Hippocampal formation (tissue), 2 donors: ENCODE measurements at places on chromosomes 6 and 20.

GRCh38 chr20:58685988-58686387 lies 6.6 kb upstream of the NPEPL1 start:
- no peak for DNase-seq

DNA sequence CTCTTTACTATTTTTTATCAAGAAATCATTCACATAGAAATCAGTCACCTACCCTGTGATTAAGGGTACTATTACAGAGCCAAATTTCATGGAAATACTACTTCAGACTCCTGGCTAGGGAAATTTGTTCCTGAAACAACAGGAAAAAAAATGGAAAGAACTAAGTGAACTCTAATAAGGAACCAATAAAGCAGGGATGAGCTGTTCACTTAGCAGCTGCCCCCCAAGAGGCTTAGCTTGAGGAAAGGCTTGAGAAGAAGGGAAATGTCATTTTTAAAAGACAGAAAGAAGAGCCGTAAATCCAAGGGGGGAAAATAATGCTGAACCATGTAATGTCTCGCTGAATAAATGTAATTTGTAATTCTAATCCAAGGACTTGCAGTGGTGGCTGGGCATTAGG lies 88.8 kb downstream of the COL21A1 start:
- no peak for DNase-seq

GRCh38 chr6:97069363-97069762 lies 144.8 kb downstream of the KLHL32 start:
- no peak for DNase-seq

GRCh38 chr6:132933090-132933489 lies 118.7 kb downstream of the RPS12 start:
- peak; percentile 5 for DNase-seq

- DNase-seq, result no peak
Observed at GRCh38 chr6:1498491-1499113, 109.2 kb downstream of the FOXF2 start.

DNA sequence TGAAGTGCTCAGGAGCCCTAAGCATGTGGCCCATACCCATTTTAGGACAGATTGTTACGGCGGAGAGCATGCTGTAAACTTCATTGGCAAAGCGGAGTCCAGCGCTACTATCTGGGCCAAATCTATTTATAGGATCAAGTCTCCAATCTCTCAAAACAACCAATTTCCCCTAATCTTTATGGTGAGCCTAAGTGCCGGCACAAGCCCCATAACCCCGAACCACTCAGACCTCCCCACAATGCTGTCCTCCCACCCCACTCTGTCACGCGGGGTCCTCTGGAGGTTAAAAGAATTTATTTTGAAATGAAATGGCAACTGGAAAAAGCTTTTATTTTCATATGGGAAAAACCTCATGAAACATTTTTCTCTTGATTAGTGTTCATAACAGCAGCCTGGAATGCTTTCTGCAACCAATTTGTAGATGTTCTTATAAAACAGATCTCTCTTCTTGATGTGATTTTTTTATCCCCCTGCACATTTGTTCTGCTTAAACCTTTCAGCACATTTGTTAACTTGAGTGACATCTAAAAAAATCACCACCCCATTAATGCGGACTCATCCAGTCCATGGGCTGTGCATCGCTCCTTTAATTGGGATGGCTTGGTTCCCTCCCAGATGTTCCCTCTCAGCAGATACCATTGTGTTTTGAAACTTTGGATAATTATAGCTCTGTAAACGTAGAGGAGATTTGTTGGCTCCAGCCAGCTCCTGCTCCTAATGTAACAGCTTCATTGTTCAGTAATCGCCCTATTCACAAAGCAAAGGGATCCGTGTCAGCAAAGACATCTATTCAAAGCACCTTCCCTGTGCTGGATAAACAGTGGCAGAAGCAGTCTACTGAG lies 323.6 kb downstream of the CD83 start:
- no peak for DNase-seq

DNA sequence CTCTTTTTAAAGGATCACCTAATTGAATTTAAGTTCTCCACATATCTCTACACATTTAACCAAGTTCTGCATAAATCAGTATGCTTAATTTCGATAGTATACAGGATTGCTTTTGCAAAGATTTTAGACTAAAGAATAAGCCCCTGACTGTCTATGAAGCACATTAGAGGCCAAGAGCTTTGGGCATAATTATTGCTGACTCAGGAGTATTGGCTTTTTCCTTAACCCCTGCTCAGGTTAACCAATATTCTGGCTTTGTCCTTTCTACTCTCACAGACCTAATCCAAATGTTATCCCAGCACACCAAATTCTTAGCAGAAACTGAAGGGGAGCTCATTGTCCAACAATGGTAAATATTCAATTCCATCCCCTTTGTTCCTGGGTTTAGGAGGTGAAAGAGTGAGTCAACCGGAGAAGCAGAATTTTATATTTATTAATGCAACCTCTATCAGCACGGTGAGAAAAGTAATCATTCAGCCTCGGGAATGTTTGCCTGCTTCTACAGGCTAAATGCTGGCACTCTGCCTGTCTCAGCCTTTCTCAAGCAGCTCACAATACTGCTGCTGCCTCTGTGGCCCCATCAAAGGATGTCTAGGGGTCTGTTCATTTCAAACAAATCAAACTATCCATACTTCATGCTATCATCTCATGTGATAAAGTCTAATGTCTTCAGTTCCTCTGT lies 125.0 kb downstream of the SIM1 start:
- no peak for DNase-seq

DNA sequence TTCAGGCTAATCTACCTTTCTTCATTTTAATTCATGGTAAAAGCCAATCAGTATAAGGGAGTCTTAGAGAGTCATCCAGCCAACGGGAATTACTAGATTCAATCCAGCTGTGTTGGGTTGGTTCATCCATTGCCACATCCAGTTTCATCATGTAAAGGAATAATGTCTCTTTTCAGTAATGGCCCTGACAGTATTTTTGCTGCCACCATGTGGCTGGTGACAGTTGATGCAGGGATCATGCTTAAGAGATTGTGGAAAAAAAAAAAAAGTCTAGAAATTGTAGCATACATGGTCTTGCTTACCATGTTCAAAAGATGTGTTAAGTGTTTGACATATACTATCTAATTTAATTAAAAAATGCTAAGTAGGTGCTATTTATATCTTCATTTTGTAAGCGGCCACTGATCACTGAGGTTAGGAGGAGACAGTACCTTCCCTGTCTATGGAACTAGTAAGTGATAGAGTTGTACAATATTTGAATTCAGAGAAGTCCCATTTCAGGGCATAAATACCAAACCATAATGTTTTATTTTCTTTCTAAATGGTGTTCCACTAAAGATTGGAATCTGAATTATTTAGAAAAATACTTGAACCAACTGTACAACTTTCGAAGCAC lies 135.9 kb downstream of the KHDRBS2 start:
- peak; percentile 2 for DNase-seq

GRCh38 chr20:17896193-17896723 lies 72.3 kb downstream of the SNX5 start:
- no peak for DNase-seq

- DNase-seq, result no peak
Observed at GRCh38 chr6:45803071-45803470, 212.6 kb downstream of the CLIC5 start.

DNA sequence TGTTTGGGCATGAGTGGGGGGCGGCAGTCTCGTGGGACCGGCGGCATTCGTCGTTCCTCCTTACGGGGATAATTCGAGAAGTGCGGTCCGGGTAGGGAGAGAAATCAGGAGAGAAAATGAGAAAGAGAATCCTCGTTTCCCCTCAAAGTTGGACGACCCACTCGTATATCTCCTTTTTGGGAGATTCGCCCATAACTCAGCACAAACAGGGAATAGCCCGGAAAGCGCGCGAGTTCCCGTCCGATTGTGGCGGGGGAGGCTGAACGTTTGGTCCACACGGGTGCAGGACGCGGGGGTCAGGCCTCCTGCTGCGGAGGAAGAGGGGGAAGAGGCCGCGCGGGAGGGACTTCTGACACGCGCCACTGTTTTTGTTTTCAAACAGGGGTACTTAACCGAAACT lies 42.4 kb downstream of the POPDC3 start:
- DNase-seq, result no peak

- no peak for DNase-seq
Observed at GRCh38 chr6:63910863-63911551, 275.4 kb downstream of the PHF3 start.

- DNase-seq, result no peak
Observed at GRCh38 chr20:35508493-35509218, 20.8 kb downstream of the C20orf173 start.

- DNase-seq, result no peak
Observed at GRCh38 chr6:27312146-27312949, at the start of gene POM121L2. Gene POM121L2, minus strand, starts transcription at chr6:27312273. Its CDS starts 103 bp downstream, at chr6:27312170.

DNA sequence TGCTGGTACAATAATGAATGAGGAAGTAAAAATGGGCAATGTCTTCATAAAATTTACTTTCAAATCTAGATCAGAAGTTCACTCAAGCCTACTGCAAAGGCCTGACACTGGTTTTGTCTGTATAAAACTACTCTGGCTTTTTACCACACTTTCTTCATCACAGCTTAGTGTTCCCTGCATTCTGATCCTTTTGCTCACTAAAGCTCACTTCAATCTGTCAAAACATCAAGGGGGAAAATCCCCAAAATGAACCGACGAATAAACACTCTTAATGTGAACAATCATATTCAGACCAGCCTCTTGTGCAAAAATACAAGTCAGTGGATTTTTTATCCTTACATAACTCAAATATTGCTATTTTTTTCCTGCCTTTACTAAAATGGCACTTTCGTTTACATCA lies 98.5 kb downstream of the PRDM1 start:
- no peak for DNase-seq

DNA sequence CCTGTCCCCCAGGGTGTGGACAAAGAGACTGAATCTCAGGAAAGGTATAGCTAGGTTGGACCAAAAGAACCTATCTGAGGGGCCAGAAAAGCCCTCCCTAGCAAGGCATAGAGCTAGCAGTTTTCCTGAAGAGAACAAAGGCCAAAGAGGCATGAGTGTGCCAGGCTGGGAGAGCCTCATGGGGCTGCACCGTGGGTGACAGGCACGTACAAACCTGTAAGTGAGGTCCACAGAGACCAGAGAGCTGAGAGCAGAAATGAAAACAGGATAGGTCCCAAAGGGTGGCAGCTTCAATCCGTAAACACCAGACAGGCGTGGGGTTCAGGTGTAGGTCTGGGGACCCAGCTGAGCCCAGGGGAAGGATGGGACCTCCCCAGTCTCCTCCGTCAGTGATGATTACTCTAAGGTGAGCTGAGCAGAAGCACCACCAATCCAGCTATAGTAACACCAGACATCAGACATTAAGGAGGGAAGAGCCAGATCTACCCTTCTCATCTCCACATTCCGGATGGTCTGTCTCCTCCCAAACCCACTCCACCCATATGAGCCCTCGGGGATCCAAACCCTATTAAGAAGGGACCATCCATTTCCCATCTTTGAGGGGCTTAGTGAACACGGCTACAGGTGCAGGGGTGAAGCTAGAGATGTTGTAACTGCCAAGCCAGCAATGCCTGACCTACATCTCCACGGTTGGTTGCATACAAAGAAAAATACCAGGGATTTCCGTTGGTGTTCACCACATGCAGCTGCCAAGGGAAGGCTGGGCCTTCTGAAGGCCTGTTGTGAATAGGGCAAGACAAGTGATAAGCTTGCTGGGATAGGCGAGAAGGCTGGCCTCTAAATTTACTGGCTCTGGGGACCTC lies 38.3 kb downstream of the BCL2L1 start:
- DNase-seq, result no peak

GRCh38 chr6:38612143-38612965 lies 27.4 kb downstream of the BTBD9 start:
- no peak for DNase-seq

DNA sequence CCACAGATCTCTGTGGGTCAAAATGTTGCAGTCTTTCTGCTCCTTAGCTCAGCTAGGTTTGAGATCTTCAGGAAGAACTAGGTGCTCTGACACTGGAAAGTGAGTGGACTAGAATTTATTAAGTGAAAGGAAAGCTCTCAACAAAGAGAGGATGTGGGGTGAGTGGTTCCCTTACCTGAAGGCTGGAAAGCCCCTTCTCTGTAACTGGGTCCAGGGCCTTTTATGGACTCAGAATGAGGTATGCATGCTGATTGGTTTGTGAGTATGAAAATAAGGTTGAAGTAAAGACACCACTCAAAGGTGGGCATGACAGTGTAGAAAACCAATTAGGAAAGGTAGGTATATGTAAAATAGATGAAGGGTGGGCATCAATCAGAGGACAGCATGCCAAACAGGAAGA lies 485.5 kb downstream of the CD109 start:
- DNase-seq, result no peak

DNA sequence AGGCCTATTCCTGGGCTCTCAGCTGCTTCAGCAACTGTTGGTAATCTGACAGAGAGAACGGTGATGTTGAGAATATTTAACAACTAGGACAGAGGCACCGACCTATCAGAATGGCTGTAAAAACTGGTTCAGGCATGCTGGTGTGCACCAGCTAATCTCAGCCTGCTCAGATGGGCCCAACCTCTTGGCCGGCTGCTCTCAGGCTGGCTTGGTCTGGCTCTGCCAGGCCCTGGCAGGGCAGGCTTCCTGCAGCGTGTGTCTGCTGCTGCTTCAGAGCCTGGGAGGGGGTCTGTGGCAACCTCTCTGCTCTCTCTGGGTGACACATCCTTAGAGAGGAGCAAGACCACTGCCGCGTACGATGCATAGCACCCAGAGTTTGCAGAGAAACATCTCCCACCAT lies 4.8 kb downstream of the SLC2A12 start:
- peak; percentile 11 for DNase-seq

GRCh38 chr6:7215798-7216231 lies 97.2 kb downstream of the SSR1 start:
- DNase-seq, result no peak

DNA sequence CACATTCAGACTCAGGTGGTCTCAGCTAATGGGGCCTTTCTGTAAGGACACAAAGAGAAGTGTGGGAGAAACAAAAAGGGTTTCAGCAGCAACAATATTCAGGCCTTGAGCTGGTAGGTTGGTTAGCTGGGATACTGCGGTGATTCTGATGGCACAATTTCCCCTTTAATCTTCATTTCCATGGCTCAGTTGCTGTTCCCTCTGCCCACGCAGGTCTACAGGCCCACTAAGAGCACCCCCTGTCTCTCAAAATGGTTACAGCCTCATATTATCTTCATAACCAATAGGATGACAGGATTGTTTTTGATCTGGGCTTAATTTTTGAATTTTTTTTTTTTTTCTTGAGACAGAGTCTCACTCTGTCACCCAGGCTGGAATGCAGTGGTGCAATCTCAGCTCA lies 48.9 kb downstream of the MYB start:
- no peak for DNase-seq

DNA sequence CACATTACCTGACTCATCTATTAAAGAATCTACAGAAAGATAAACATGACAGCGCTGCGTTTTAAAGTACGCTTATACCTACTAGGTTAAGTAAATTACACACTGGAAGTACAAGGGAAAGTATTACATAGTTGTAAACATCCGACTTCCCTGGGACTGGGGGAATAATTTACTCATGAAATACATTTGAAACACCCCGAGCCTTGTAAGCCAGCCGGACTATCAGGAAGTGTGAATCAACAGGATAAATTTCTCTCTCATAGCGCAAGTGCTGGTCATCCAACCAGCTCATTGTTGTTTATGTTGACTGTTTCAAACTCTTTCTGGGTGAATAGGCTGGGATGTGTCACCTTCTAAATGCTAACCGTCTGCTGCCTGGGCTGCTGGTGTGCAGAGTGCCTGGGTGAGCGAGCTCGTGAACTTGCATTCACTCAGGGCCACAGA lies 4.9 kb downstream of the BMP6 start:
- no peak for DNase-seq
